Activated gamma-delta T cell (primary cell): ENCODE measurements at places on chromosomes 13 and 19.

GRCh38 chr13:98429977-98430736 is 146.8 kb downstream of the STK24 start:
- DNase-seq: no peak

DNA sequence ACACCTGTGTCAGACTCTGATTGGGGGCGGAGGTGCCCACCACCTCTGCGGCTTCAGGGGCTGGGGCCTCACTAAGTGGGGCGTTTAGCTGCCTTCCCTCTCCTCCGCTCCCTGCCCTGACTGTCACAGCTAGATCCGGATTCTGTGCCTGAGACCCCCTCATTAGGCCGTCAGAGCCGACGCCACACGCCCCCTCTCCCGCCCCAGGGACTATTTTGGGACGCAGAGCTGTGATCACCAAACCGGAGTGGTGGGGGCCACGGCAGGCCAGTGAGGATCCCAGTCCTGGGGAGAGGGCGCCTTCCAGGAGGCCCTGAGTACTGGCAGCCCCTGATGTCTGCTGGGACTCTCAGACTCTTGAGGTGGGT is 762 bp downstream of the KANK3 start:
- DNase-seq: no peak

DNA sequence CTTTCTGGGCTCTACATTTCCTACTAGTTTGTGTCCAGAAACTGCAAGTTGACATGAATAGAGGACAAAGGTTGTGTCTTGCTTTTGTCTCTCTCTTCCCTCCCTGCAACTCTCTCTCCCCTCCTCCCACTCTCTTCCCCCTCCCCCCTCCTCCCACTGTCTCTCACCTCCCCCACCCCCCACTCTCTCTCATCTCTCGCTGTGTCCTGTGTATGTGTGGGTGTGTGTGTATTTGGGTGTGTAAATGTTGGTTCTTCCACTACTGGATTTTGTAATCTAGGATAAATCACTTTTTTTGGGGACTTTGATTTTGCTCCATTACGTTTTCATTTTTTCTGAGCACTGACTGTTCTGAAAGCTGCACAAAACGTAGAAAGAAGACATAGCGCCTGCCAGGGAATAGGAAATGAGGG is 48.4 kb downstream of the AKAP11 start:
- DNase-seq: no peak

DNA sequence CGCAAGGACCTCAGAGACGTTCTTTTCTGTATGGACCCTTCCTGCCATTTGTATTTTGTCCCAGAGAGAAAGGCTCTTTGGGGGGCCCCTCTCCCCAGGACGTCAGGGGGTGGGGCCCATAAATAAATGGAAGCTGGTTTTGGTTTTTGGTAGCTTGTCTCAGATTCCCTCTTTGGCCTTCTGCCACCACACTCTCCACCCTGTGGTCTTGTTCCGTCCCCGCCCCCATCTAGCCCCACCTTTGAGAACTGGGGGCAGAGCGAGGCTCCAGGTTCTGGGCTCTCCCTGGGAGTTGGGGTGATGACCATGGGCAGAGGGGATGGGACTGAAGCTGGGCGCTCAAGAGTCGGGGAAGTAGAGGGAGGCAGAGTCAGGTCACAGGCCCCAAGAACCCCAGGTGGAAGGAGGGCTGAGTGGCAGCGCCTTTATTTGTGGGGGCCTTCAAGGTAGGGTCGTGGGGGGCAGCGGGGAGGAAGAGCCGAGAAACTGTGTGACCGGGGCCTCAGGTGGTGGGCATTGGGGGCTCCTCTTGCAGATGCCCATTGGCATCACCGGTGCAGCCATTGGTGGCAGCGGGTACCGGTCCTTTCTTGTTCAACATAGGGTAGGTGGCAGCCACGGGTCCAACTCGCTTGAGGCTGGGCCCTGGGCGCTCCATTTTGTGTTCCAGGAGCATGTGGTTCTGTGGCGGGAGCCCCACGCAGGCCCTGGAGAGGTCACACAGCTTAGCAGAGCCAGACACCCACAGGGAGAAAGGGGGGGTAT is 3.3 kb downstream of the ISYNA1 start:
- DNase-seq: no peak

DNA sequence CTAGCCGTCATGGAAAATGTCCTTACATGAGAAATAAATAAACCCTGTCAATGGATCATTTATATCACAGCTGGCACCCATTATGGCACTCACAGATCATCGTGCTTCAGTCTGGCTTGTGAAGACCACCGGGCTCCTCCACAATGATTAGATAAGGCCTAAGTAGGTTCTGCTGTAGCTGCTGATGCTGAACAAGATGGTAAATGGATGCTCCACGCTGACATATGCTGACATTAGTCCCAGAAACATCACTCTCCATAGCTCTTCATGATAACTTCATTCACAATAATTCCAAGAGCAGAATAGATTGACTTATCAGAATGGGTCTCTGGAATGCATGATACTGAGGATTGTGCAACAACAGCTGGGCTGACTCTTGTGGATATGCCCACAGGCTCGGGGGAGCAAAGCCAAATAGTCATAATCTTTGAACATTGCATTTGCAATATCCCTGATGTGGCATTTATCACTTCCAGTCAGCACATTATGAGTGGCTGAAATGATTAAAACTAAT is 63.8 kb upstream of the RXFP2 start:
- DNase-seq: no peak
